EL (cell line): ENCODE measurements at places on chromosomes 1 and 21.

DNA sequence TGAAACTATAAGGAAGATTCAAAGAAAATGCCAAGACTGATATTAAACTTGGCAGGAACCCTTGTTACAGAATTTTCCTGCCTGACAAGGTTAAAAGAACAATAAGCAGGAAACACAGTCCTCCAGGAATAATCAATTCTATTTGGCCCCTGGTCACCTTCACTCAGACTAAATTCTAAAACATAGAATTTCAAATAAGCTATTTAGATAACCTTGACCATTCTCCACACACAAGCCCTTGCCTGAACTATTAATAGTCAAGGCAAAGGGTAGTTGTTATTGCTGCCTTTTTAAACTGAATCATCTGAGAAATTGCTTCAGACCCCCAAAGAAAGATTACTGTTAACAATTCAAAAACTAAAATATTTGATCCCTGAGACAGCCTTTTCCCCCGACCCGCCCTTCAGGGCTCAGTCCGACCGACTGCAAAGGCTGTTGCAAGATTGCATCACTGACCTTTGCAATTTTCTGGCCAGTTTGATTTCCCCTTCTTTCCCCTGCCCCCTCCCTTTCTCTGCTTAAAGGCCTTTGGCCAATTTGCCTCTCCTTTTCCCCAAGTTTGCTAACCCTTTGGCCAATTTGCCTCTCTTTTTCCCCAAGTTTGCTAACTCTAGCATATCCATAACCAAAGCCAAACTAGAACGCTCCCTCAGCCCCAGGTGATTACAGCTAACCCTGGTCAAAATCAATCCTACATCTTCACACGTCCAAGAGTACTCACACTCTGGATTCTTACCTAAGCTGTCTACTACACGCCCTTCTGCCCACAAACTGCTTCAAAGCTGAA is 1.4 kb upstream of the G0S2 start:
- no peak for DNase-seq

DNA sequence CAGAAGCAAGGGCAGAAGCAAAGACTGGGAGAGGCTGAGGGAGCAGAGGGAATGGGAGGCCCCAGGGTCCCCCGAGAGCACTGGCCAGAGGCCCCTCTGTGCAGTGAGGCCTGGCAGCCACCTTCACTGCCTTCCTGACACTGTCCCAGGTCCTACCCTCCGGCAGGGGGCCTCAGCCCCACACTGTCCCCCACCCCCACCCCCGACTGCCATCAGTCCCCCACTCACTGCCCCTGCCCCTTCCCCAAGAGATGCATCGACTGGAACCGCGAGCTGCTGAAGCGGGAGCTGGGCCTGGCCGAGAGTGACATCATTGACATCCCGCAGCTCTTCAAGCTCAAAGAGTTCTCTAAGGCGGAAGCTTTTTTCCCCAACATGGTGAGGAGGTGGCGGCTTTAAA is 13.0 kb upstream of the PADI6 start:
- DNase-seq: no peak

- peak; percentile 85 for DNase-seq
These were observed 88.2 kb upstream of the PALMD start for GRCh38 chr1:99557546-99558202.

DNA sequence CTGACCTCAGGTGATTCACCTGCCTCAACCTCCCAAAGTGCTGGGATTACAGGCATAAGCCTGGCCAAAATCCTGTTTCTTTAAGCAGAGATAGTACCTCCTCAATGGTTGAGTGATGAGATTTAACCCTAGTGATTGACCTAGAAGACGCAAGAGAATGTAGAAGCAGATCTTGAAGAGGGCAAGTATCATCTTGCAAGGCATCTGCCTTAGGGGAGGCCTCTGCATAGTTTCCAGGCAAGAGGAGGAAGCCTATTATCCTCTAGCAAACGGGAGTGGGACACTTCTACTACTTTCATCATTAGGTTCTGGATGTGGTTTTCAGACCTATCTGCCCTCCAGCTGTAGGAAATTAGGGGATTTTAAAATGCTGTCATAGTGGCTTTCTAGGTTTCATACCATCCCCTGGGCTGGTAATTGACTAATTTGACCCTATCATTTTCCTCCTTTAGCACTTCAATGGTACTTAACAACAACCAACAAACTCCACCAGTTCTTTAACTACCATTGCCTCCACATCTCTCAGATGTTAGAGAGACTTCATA is 10.0 kb upstream of the TRIM62 start:
- DNase-seq: no peak

- peak; percentile 45 for DNase-seq
These were observed 34.8 kb downstream of the KCNQ4 start for GRCh38 chr1:40818264-40818961.

GRCh38 chr21:25859235-25859929 is 124.6 kb downstream of the GABPA start:
- DNase-seq: no peak

DNA sequence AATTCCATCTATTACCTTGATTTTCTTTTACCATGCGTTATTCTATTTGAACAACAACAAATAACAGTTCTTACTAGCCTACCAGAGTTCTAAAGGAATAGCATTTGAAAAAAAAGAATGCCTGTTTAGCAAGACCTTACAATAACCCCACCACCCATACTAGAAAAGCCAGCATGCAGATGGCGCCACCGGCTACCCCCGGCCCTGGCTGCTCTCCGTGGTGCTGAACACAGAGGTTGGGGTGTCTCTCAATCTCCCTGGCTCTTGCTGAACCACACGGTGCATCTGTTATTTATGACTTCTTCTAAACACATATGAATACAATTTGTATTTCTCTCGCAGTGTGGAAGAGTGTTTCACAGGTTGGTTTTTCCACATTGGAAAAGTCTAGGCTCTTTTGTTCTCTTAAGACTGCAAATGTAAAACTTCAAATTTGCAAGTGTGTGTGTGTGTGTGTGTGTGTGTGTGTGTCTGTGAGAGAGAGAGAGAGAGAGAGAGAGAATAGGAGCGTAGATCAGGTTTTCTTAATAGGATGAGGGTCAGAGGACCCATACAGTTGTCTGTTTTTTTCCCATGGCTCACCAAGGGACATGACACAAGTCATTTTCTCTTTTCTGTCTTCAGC is 13.6 kb downstream of the GRIK3 start:
- DNase-seq: no peak

DNA sequence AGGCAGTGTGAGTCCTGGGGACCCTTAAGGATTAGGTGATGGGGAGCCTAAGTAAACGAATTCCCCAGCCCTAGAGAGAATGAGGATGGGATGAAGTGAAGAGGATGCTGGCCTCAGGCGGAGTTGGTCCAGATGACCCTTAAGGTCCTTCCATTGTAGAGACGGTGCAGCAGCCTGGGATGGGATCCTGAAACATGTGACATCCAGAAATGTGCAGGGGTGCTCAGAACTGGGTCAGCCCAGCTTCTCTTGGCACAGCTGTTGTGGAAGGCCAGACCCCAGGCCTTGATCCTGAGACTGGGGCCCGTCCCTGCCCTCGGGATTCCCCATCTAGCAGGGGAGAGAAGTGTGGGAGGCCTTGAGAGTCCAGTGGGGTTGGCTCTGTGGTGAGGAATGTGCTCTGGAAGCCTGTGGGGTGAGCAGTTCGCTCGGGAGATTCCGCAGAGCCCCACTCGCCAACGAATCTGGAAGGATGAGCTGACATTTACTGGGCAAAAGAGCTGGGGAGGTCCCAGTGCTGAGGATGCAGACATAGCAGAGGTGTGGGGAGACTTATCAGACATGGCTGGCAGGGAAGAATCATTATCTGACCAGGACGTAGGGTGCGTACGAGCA is 28.1 kb downstream of the A3GALT2 start:
- DNase-seq: no peak

DNA sequence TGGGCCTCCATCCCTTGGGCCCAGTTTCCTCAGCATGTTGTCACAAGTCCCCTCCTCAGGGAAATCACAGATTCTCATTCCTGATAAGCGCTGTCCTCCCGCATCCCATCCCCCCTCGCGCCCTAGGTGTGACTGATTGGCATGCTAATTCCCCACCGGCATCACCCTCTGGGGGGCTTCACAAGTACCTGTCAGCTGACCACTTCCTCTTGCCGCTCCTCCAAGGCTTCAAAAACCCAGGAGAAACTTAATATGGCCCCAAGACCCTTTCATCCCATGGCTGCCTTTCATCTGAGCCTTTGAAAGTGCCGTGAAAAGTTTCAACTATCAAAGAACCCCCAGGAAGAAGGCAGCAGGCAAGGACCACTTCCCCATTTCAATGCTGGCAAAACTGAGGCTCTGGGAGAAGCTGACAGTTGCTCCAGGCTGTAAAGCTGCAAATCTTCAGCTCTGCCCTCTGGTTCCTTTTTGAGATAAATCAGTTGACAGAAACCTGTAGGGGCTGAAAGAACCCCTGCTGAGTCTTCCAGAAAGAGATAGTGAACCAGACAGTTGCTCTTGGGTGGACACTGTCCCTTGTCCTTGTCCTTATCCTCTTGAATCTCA is 12.8 kb upstream of the MIXL1 start:
- no peak for DNase-seq

DNA sequence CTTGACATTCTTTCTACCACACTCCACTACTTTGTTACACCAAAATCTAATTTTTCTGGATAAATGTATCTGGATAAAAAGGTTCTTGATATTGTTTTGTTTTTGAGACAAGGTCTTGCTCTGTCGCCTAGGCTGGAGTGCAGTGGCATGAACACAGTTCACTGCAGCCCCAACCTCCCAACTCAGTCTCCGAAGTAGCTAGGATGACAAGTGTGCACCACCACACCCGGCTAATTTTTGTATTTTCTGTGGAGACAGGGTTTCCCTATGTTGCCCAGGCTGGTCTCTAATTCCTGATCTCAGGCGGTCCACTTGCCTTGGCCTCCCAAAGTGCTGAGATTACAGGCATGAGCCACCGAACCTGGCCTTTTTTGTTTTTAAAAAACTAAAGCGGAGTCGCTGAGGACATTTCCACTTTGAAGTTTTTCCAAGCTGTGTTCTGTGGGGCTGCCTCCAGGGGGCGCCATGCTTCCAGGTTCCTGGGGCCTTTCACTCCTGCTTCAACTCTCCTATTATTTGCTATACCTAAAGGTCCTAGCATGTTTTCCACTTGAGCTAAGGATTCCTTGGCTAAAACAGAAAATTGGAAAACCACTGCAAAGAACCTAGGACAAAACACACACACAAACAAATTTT is 14.1 kb upstream of the NCMAP start:
- DNase-seq: no peak

DNA sequence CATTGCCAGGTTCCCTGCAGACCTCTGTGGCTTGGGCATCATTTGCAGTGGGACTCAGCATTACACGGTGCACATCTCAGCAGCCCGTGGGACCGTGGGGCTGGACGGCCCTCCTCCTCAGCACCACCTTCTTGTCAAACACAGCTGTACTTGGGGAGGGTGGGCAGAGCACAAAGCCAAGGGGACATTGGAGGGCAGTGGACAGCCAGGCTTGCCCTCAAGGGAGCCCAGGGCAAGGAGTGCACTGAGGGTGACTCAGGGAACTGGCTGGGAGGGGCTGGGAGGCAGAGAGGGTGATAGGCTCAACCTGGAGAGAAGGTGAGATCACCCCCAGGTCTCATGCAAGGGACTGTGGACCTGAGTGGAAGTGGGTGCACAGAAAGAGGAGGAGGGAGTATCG is 3.4 kb downstream of the CAPN9 start:
- DNase-seq: no peak

- DNase-seq: no peak
These were observed 3.8 kb upstream of the MIIP start for GRCh38 chr1:12015499-12015898.

DNA sequence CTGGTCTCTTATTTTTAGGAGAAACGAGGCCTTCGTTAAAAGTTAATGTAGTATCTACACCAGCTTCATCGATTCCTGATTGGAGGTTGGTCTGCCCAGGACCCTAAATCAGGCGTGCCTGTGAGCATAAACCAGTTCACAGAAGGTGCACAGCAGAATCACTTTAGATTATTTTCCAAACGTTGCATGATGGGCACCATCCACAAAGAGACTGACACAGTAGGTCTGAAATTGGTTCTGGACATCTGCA is 256 bp upstream of the TARBP1 start:
- DNase-seq: no peak

- DNase-seq: peak; percentile 4
These were observed 212.5 kb downstream of the NPHP4 start for GRCh38 chr1:5779608-5780323.

DNA sequence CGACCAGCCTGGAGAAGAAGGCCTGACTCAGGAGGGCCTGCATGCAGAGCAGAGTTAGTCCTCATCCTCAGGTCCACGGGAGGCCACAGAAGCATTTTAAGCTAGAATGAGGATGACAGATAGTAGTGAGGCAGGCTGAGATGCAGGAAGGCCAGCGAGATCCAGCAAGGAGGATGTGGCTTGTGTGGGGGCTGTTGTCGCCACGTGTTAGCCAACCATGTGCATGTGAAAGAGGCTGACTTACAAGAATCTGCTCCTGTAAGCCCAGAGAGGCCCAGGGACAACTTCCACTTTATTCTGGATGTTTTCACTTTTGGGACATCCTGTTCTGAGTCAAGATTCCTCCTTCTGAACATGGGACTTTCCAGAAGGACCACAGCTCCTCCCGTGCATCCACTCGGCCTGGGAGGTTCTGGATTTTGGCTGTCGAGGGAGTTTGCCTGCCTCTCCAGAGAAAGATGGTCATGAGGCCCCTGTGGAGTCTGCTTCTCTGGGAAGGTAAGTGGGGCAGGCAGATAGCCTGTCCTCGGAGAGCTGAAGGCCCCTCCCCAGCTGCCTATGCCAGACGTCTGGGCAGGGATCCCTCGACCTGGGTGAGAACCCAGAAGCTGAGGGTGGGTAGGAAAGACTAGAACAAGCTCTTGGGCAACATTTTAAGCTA is at the start of gene SLAMF8:
TSS of gene SLAMF8 (plus strand) at position 433 of the 661 bp plus-strand sequence. CDS start at position 459, 26 bp downstream.
- peak; percentile 22 for DNase-seq

GRCh38 chr1:188517139-188517538 is 1688.4 kb downstream of the PLA2G4A start:
- no peak for DNase-seq

- no peak for DNase-seq
These were observed 125.4 kb downstream of the TBX19 start for GRCh38 chr1:168405906-168406549.

- DNase-seq: no peak
These were observed 1.3 kb downstream of the ST6GALNAC3 start for GRCh38 chr1:76075877-76076276.

DNA sequence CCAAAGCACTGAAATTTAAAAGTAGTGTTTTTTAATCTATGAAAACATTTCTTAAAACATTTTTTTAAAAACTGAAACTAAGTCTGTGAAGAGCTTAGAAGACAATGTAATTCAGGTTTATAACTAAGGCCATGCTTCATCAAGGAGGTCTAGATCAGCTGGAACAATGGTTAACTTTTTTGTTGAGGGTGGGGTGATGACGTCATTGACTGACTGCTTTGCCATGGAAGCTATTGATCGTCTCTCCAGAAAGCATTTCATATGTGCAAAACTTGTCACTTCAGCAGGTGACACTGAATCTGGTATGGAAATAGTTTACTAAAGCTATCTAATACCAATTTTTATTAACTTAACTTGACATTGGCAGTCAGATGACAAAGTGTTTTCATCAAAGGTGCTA is 21.0 kb downstream of the RAVER2 start:
- no peak for DNase-seq
